Liver (tissue), 10 donors: ENCODE measurements at places on chromosomes 2 and 18. TPM values are rescaled to one million over a fixed set of nuclear protein-coding genes. Genes with fewer than 3 reads are reported as not detected.
A peak's percentile ranks its signal among the peaks of the same experiment; 100 is the strongest.

DNA sequence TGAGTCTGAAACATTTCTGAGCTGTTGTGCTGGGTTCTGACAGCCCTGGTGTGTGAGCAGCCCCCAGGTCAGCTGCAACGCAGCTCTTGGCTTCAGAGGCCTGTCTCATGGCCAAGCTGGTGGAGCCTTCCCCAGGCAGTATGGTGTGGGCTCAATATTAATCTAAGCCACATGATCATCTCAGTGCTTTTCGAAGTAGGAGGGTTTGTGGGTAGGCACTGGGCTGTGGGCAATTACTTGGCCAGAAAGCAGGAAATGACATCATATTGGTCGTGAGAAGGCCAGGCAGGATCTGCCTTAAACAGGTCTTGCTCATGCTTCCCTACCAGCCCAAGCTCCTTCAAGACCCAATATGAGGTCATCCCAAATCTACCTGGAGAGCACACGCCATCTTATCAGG lies 26.9 kb downstream of the LOXHD1 start:
- peaks cover 3% of the 10 kb centered on the region for H3K27me3 ChIP-seq
- no peaks in the 10 kb centered on the region for H3K36me3 ChIP-seq

DNA sequence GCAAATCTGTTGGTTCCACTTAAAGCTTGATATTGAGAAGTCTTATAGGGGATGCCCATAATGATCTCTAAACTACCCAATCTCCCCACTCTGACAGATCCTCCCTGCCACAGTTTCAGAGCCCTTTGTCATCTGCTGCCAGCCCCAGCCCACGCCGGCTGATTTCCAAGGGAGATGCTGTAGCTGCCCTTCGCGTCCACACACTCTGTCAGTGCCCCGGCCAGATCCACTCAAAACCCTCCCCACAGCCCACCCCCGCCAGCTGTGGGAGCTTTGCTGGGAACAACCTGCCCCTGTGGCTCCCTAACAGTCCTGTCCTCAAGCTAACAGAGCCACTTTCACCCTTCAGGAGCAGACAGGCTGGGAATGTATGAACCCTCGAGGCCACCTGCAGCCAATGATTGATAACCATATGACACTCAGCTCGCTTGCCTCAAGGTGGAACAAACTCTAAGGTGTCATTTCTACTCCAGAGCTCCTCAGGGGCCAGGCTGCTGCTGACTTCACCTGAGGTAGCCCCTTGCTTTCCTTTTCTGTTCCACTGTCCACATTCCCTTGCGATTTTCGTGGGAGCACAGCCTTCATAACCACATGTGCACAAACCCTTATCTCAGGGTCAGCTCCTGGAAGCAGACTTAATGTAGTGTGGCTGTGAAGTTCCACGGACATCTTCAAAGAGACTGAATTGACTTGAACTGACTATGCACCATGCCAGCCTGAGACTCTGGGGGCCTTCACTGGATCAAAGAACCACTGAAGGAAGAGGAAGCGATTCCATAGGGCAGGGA lies 92.6 kb upstream of the LGALSL start:
- H3K4me1 ChIP-seq, result no peaks in the 10 kb centered on the region
- H3K27ac ChIP-seq, result no peak overlapping the region
- H3K27me3 ChIP-seq, result no peaks in the 10 kb centered on the region
- H3K36me3 ChIP-seq, result no peaks in the 10 kb centered on the region

- no peak for DNase-seq
- H3K4me3 ChIP-seq, result no peak overlapping the region
- H3K27ac ChIP-seq, result no peak overlapping the region
- no peaks in the 10 kb centered on the region for H3K27me3 ChIP-seq
Measured at GRCh38 chr2:185638771-185639170, 99.8 kb upstream of the FSIP2 start.

DNA sequence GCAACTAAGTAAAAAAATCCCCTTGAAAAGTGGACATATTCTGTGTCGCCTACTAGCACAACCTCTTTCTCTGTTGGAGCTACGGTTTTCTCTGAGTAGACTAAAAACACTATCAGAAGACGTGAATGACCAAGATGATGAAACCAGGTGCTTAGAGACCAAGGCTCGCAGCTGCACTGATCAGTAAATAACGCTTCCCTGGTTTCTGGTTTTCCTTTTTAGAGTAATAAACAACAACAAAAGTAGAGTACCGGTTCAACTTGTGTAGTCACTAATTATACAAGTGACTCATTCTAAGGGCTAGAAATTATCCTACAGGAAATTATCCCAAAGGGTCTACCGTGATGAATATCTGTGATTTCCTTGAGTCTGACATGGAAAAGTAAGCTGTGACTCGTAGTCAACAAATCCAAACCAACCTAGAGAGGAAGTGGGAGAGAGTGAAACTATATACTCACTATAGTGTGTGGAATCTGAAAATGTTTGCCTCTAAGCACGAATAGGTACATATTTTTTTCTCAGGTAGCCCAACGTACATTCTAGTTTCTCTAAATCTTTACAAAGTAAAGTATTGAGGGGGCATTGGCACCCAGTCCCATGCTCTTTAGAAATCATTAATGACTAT lies 17.8 kb downstream of the RASGRP3 start:
- no peak overlapping the region for H3K27ac ChIP-seq
- no peak for DNase-seq
- no peaks in the 10 kb centered on the region for H3K27me3 ChIP-seq

- no peak for DNase-seq
- H3K4me1 ChIP-seq, result no peaks in the 10 kb centered on the region
- no peak overlapping the region for H3K27ac ChIP-seq
- H3K4me3 ChIP-seq, result no peak overlapping the region
- H3K36me3 ChIP-seq, result no peaks in the 10 kb centered on the region
Measured at GRCh38 chr18:45761512-45762114, 37.6 kb downstream of the SLC14A1 start.

GRCh38 chr2:239189711-239190131 lies 211.1 kb downstream of the HDAC4 start:
- H3K36me3 ChIP-seq, result peaks cover 13% of the 10 kb centered on the region
- H3K27ac ChIP-seq, result no peak overlapping the region
- DNase-seq, result no peak
- H3K4me3 ChIP-seq, result no peak overlapping the region
- no peaks in the 10 kb centered on the region for H3K27me3 ChIP-seq
- H3K4me1 ChIP-seq, result no peaks in the 10 kb centered on the region

DNA sequence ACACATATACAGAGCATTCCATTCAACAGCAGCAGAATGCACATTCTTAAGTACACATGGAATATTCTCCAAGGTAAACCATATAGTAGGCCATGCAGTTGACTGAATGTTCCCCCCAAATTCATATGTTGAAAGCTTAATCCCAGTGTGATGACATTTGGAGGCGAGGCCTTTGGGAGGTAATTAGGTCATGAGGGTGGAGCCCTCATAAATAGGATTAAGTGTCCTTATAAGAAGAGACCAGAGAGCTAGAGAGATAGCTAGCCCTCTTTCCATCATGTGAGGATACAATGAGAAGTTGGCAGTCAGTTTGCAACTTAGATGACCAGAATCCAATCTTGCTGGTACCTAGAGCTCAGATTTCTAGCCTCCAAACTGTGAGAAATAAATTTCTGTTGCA lies 27.6 kb downstream of the TMEM185B start:
- DNase-seq, result no peak
- no peaks in the 10 kb centered on the region for H3K27me3 ChIP-seq
- H3K36me3 ChIP-seq, result no peaks in the 10 kb centered on the region
- H3K4me1 ChIP-seq, result no peaks in the 10 kb centered on the region
- H3K27ac ChIP-seq, result no peak overlapping the region

DNA sequence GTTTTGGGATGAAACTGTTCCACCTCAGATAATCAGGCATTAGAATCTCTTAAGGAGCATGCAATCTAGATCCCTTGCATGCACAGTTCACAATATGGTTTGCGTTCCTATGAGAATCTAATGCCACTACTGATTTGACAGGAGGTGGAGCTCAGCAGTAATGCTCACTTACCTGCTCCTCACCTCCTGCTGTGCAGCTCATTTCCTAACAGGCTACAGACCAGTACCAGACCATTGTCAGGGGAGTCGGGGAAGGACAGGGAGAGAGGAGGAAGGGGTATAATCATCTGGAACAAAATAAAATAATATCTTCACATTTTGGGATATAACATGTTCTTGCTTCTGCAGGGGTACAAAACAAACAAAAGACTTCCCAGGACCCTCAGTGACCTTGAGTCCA lies 532.0 kb upstream of the FSHR start:
- H3K4me1 ChIP-seq, result no peaks in the 10 kb centered on the region
- no peak overlapping the region for H3K4me3 ChIP-seq
- no peaks in the 10 kb centered on the region for H3K36me3 ChIP-seq
- no peak overlapping the region for H3K27ac ChIP-seq

DNA sequence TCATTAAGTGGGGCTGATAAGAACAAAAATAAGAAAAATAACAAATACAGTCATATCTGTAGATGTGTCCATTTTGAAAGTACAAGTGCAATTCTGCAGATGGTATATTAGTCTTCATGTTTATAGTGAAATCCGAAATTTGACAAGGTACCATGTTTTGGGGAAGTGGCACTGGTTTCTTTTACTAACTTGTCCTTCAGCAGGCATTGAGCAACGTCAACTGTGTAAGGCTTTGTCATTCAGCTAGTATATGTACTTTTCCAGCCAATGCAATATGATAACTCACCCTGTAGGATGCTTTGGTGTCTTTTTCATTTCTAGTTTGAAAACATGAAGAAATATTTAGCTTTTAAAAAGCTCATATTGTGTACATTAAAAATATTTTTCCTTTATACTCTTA lies 139.9 kb downstream of the MCFD2 start:
- no peak overlapping the region for H3K4me3 ChIP-seq
- H3K27ac ChIP-seq, result no peak overlapping the region
- no peaks in the 10 kb centered on the region for H3K4me1 ChIP-seq

DNA sequence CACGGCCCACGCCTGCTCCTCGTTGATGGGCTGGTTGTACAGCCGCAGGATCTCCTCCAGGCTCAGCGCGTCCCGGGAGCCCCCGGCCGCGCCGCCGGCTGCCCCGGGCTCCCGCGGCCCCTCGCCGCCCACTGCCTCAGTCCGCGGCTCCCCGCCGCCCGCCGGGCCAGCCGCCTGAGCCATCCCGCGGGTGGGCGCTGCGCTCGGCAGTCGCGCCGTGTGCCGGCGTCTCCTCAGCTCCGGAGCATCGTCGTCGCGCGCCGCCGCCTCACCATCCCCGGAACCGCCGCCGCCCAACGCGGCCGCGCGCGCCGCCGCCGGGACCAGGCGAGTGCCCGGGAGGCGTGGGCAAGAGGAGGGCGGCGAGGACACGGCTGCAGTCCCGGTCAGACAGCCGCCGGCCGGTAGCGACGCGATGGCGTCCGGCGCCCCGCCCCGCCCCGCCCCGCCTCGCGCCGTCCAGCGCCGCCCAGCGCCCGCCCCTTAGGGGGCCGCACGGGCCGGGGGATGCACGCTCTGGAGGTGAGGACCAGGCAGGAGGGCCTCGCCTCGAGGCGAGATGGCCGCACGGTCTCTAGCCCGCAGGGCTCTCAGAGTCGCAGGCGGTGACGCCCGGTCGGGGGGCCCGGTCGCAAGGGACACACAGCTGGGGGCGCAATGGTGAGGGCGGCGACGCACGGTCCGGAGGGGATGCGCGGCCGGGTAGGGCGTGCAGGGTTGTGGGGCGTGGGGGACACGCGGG lies at the start of gene SPIRE1:
SPIRE1 (minus strand) TSS at position 424 of the 742 bp plus-strand sequence; CDS start at position 183, 241 bp downstream.
- DNase-seq, result peak; percentile 57
- no peaks in the 10 kb centered on the region for H3K27me3 ChIP-seq
- H3K36me3 ChIP-seq, result no peaks in the 10 kb centered on the region
- peaks cover 2% of the 10 kb centered on the region for H3K4me1 ChIP-seq
- H3K4me3 ChIP-seq, result peak within 1 kb of the TSS; percentile 91
- H3K27ac ChIP-seq, result peak within 1 kb of the TSS; percentile 90

GRCh38 chr18:80157708-80158343 lies 48.8 kb downstream of the ADNP2 start:
- H3K27ac ChIP-seq, result no peak overlapping the region
- no peak overlapping the region for H3K4me3 ChIP-seq
- H3K4me1 ChIP-seq, result no peaks in the 10 kb centered on the region
- peak; percentile 78 for DNase-seq
- H3K27me3 ChIP-seq, result no peaks in the 10 kb centered on the region
- H3K36me3 ChIP-seq, result no peaks in the 10 kb centered on the region

GRCh38 chr2:224162122-224162521 lies 123.0 kb upstream of the SERPINE2 start:
- no peaks in the 10 kb centered on the region for H3K27me3 ChIP-seq
- DNase-seq, result no peak
- no peak overlapping the region for H3K27ac ChIP-seq

DNA sequence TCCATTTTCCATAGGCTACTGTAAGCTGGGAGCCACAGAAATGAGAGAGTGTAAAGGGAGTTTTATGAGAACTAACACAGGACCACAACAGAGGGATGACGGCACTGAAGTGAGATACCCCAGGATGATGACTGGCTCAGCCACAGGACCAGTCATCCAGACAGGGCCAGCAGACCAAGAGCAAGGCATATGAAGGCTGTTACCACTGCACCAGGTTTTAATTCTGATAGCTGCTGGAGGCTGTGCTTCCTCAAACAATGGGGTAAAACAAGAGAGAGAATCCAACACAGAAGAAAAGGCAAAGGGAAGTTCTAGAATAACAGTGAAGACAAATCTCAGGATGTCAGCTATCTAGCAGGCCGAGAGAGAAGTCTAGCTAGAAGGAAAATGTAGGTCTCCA lies 94.9 kb downstream of the BCL2 start:
- H3K36me3 ChIP-seq, result no peaks in the 10 kb centered on the region
- H3K27ac ChIP-seq, result no peak overlapping the region
- H3K4me3 ChIP-seq, result no peak overlapping the region
- H3K4me1 ChIP-seq, result no peaks in the 10 kb centered on the region
- no peaks in the 10 kb centered on the region for H3K27me3 ChIP-seq
- DNase-seq, result no peak

GRCh38 chr18:73908323-73908722 lies 239.3 kb downstream of the FBXO15 start:
- no peaks in the 10 kb centered on the region for H3K36me3 ChIP-seq
- H3K27me3 ChIP-seq, result peaks cover 2% of the 10 kb centered on the region
- no peak for DNase-seq

DNA sequence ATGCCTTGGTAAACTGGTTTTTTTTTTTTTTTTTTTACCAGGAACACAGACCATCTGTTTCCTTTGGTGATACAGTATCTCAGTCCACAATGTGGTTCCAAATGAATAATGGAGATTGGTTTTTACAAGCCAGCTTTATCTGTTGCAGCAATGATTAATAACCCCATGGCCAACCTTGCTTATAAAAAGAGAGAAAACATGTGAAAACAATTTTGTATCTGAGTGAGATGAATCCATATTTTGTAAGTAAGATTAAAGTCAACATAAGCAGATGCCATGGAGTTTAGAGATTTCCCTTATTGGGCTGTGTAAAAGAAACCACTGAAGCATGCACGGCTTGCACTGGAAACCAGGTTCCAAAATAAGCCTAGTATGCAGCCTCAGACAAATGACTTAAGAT lies 108.6 kb upstream of the CNTNAP5 start:
- no peak overlapping the region for H3K27ac ChIP-seq
- no peak for DNase-seq
- no peak overlapping the region for H3K4me3 ChIP-seq
- H3K4me1 ChIP-seq, result no peaks in the 10 kb centered on the region
- H3K27me3 ChIP-seq, result no peaks in the 10 kb centered on the region

The TMEM169 gene
- 0.42 TPM for polyA plus RNA-seq

The RTP5 gene
- polyA plus RNA-seq, result not detected

The HOXD1 gene
- polyA plus RNA-seq, result not detected

The CDK15 gene
- polyA plus RNA-seq, result 0.06 TPM

The C1QL2 gene
- not detected for polyA plus RNA-seq

The RNF181 gene
- polyA plus RNA-seq, result 195 TPM

The ADD2 gene
- 0.16 TPM for polyA plus RNA-seq

The FSIP2 gene
- 0.75 TPM for polyA plus RNA-seq

The LIPG gene
- polyA plus RNA-seq, result 48.9 TPM

The CXCR4 gene
- 6.4 TPM for polyA plus RNA-seq
